NCI-H1694 (cell line): ENCODE measurements at places on chromosomes 12 and 14.

DNA sequence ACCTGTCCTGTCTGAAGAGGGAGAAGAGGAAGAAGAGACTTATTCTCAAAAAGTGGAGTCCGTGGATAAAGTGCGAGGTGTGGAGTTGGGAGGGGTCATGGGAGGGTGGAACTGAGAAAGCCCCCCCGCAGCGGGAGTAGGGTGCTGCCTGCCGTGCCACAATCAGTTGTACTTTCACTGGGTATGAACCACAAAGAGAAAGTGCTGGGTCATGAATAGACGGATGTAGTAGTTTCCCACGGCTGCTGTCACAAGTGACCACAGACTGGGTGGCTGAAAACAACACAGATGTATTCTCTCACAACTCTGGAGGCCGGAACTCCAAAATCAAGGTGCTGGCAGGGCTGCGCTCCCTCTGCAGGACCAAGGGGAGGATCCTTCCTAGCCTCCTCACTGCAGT lies 5.5 kb downstream of the DNAH10 start:
- no peak for DNase-seq

DNA sequence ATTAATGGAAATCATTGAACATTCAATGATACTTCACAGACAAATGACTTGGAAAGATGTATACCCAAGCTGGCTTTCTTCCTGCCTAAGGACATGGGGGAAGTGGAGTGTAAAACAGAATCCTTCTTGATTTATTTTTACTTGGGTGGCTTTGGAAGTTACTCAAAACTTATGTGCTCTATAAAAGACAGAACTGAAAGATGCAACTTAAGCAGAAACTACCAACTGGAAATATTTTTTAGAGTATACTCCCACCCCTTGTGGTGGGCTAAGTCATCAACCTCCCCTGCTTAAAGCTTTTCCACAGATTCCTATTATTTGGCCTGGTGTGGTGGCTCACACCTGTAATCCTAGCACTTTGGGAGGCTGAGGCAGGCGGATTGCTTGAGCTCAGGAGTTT lies 126.0 kb upstream of the ATP2B1 start:
- DNase-seq: no peak

- DNase-seq: no peak
These were observed 223.0 kb downstream of the SLC25A21 start for GRCh38 chr14:36949371-36949770.

DNA sequence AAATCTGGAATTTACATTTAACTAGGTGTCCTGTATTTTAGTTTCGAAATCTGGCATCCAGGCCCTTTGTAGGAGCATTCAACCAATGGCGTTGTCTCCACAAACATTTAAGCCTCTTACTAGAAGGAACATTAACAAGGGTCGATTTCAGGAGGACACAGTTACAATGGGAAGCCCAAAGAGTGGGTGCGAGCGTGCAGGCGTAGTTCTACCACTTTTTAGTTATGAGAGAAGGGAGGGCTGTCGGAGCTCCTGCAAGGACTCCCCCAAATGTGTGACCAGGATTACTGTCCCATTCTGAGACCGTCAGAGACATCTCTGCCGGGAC lies 365 bp upstream of the ABHD4 start:
- no peak for DNase-seq

GRCh38 chr12:65826353-65827171 lies 2.3 kb downstream of the HMGA2 start:
- DNase-seq: no peak

DNA sequence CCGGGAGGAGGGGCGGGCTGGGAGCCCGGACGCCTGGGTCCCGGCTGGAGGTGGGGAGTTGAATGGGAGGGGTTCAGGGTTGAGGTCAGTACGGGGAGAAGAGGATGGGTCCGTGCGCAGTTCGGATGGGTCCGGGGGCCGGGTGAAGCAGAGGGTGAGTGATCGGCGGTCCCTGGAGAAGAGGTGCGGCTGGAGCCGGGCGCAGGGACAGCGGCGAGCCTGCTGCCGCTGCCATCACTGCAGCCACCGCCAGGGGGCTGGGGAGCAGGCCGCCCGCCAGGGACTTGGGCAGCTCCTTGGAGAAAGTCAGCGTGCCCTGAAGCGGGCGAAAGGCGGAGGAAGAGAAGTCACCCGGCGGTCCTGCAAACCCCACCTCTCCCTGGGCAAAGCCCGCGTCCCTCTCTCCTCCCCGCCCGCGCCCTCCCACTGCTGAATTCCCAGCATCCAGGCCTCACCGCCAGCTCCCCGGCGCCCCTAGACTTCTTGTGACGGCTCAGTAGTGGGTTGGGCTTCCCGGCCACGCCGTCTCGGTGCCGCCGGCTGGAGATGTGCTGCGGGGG lies 6.0 kb upstream of the GPR84 start:
- DNase-seq: no peak

GRCh38 chr14:75141967-75142366 lies 15.1 kb upstream of the NEK9 start:
- DNase-seq: peak; percentile 67

GRCh38 chr14:55532645-55533344 lies 47.2 kb upstream of the KTN1 start:
- DNase-seq: peak; percentile 77

- DNase-seq: no peak
These were observed at the start of gene TMEM229B for GRCh38 chr14:67487937-67488893. Gene TMEM229B, minus strand, starts transcription at chr14:67488721. Its CDS starts 14,798 bp downstream, at chr14:67473923.

DNA sequence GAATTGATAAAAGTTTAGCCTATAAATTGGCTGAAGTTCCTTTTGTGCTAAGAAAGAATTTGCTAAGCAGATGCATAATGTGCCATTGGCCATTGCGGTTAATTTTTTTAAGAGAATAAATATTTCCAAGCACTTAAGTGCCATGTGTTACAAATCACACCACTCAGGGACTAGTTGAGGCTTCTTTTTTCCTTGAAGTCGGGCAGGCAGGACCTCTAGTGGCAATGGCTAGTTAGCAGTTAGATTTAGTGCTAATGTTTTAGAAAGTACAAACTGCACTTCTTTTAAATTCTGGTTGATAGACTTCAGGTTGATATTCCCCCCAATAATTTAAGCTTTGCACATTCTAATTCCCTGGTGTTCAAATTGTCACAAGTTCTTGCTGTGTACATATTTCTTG lies 294.3 kb downstream of the APAF1 start:
- no peak for DNase-seq

- no peak for DNase-seq
These were observed 86.5 kb upstream of the MANSC4 start for GRCh38 chr12:27866373-27867101.

DNA sequence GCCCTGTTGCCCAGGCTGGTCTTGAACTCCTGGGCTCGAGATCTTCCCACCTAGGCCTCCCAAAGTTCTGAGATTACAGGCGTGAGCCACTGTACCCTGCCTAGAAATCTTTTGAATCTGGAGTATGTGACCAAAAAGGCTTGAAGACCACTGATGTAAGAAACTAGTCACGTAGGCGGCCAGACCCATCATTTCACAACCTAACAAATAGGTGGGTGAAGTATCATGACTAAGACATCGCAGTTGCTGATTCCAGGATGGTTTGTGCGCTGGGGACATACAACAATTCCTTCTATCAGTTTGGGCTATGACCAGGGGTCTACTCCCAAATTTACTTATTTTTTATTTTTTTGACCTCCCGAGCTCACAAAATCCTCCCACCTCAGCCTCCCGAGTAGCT lies 11.8 kb upstream of the CDK2AP1 start:
- DNase-seq: no peak

- DNase-seq: no peak
These were observed 20.5 kb downstream of the SLC38A2 start for GRCh38 chr12:46351886-46352650.

GRCh38 chr14:53180272-53181221 lies 27.4 kb upstream of the DDHD1 start:
- no peak for DNase-seq

GRCh38 chr14:103292426-103293374 lies 41.3 kb upstream of the EIF5 start:
- DNase-seq: peak; percentile 89

- DNase-seq: no peak
These were observed 23.2 kb upstream of the PTGDR start for GRCh38 chr14:52244328-52244727.

DNA sequence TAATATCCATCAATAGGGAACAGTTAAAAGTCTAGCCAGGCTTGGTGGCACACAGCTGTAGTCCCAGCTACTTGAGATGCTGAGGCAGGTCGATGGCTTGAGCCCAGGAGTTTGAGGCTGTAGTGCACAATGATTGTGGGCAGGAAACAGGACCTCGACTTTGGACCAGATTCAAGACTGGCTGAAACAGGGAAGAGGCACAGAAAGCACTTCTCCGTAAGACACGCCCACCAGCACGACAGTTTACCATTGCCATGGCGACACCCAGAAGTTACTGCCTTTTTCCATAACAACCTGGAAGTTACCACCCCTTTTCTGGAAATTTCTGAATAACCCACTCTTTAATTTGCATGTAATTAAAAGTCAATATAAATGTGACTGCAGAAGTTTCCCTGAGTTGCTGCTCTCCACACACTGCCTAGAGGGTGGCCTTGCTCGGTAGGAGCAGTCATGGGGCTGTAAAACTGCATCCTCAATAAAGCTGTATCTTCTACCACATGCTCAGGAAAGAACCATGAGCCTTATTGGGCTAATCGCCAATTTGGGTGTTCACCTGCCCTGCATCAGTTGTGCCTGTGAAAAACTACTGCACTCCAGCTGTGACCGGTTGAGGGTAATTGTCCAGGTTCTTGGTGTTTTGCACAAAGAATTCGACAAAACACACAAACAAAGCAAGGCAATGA lies 4.6 kb upstream of the LRRC23 start:
- DNase-seq: no peak

DNA sequence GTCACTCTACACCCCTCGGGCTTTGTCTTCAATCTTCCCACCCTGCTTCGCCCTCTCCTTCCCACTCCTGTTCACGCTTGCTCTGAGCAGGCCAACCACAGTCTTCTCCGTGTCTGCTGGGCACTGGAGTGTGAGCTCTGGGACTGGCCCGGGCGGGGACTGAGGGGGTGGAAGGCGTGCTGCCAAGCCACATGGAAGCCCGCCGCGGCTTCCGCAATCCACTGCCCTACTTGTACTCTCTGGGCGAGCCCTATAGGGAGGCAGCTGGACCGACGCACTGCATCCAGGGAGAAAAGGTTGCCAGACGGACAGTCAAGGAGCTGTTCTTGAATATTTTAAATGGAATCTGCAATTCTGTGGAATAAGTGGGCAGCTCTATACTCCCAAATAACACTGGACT lies 24.8 kb downstream of the GOLGA3 start:
- DNase-seq: no peak

DNA sequence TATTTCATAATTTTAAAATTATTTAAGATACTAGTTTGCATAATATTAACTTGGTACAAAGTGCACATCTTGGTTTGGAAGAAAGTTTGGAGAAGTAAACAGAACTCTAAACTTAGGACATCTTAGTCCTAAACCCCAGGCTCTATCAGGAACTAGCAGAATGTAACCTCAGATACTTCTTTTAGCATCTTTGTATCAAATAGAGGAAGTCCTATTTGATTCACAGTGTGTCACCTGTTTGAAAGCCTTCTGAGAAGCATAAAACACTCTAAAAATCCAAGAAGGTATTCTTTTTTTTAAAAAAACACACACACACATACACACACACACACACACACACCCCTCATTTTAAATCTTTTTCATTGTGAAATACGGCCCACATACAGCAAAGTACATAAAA lies 12.0 kb upstream of the RNU6-7 start:
- no peak for DNase-seq

- no peak for DNase-seq
These were observed 51.8 kb downstream of the SMUG1 start for GRCh38 chr12:54136844-54137580.

- DNase-seq: no peak
These were observed 52.8 kb upstream of the PPP1R12A start for GRCh38 chr12:79987731-79988130.

DNA sequence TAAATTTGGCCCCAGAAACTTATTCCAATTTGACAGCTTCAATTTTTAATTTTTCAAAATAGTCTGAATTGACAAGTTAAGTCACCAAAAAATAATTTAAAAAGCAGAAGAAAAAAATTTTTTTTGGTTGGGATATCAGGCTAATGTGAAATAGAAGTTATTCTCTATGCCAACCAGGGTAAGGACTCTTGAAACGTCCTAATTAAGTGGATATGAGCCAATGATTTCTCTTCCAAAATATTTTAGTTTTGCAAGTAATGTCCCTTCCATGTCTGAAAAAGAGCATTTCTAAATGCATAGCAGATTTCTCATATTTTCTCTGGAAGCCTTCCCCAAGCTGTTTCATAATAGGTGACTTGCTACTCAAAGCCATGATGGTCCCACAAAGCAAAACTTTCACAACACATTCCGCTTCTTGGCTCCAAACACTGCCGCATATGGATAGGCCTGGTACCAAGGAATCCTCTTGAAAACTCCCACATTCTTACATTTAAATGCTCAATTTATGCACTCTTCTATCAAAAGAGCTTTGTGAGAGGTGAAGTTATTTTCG lies 65.1 kb downstream of the SIX6 start:
- no peak for DNase-seq

GRCh38 chr12:52965337-52965731 lies 16.4 kb downstream of the KRT18 start:
- DNase-seq: no peak

- no peak for DNase-seq
These were observed 90.9 kb upstream of the PLXNC1 start for GRCh38 chr12:94057262-94058151.

- DNase-seq: no peak
These were observed 47.7 kb downstream of the BCL11B start for GRCh38 chr14:99224116-99224910.

DNA sequence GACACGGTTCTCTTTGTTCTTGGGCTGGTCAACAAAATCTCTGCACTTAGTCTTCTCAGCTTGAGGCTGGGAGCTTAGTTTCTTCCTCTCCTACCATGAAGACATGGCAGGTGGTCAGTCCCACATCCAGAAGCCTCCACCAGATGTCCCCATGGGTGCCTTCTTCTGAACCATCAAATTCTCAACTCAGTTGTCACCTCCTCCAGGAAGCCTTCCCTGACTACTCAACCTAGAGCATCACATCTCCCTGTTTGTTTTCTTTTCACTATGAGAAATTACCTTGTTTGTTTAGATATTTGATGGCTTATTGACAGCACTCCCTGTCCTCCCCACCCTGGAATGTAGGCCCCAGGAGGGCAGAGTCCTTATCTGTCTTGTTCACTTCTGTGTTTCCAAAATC lies 84.4 kb downstream of the TBX5 start:
- no peak for DNase-seq

- DNase-seq: peak; percentile 4
These were observed 26.8 kb upstream of the BMAL2 start for GRCh38 chr12:27305673-27306456.

DNA sequence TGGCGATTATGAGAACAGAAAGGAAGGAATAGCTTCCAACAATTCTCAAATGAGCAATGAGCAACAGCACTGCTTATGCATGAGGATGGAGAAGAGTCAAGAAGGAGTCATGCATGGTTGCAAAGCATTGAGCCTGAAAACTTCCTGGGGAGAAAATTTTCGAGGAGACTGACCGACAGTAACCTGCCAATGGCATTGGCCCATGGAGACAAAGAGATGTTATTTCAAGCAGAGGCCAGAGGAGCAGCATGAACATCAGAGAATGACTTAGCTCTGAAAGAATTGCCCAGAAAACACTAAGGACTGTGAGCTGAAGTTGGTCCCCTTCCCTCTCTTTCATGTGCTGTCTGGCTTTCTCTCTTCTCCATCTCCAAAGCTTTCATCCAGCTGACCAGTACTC lies 343.4 kb downstream of the ADAMTS20 start:
- no peak for DNase-seq

GRCh38 chr12:102769323-102769916 lies 147.6 kb downstream of the PAH start:
- DNase-seq: peak; percentile 58

GRCh38 chr12:20398686-20399085 lies 30.3 kb downstream of the PDE3A start:
- DNase-seq: no peak
